Activated CD8-positive, alpha-beta memory T cell treated with anti-CD3 and anti-CD28 coated beads for 48 hours (primary cell): ENCODE measurements at places on chromosomes 2 and 18.

DNA sequence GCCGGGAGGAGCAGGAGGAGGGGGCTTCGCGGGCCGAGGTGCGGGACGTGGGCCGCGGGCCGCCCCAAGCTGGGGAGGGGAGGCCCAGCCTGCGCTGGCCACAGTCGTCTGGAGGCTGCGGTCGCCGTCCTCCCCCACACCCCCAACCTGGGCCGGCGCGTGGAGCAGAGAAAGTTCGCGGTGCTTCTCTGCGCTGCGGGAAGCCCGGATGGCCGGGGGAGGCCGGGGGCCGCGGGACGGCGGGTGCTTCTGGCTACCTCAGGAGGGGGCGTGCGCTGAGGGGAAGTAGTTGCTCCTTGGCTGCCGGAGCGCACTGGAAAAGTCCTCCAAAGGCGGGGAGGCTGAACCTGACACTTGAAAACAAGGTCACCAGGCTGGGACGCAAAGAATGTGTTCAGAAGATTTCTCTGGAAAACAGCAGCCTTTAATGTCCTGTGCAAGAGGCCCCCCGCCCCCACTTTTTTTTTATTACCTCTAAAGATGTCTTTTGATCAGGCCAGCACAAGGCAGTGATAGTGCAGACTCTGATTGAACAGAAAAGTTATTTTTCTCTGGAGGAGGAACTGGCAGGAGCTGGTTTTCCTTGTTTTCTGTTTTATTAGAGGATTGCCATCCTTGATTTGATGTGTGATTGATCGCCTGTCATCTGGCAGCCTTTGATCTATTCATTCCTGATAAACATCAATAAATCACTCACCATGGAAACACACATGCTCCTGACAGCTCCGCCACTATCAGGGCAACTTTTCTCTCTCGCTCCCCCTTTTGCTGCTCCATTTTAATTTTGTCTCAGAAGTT lies 1.6 kb downstream of the TSHZ1 start:
- no peak for DNase-seq

- DNase-seq: no peak
Measured at GRCh38 chr2:46232860-46233259, 64.3 kb upstream of the EPAS1 start.

DNA sequence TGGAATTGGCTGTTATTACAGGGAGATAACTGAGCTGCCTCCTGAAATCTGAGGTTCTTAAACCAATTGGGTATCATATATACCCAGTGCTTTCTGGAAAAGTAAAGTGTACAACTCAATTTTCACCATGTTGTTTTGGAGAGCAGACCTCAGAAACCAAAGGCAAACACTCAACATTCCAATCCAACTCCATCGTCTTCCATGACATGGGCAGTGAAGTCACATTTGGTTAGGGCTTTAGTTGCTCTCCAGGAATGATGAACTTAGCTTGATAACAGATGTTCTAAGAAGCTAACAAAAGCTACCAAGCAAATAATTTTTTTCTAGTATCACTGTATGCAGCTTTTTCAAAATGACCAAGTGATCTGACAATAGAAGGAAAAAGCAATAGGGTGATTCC lies 107.0 kb upstream of the SLC35G4 start:
- no peak for DNase-seq

GRCh38 chr18:1797235-1797634 lies 774.1 kb downstream of the METTL4 start:
- DNase-seq: no peak

DNA sequence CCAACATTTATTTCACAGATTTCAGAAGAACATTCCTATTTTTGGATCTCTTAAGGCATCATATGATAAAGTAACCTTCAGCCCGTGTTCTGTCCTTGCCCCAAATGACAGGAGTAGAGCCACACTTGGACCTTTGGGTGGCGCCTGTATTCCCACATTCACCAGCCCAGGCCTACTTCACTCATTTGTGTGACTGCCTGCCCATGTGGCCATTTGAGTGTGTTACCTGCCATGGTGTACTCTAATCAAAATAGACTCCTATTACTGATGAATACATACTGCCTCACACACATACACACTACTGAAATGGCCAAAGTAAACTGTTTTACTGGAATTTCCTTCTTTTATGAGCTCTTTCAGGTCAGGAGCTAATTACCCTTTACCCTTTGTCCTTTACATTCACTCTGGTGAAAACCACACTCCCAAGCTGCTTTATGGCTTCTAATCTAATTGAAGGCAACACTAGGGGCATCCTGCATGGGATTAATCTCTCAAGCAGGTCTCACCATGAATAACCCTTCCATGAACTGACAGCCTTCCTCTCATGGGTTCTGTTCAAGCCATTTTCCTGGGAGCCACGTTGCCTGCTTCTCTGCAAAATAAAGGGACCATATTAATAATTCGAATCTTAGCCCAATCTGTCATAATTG lies 271.0 kb upstream of the GALNT5 start:
- DNase-seq: no peak

GRCh38 chr2:82641598-82642180 lies 1817.4 kb downstream of the SUCLG1 start:
- DNase-seq: no peak
